ENCODE measurements at places on chromosomes 6 and 20.

- DNase-seq: no peak
These were observed 113.9 kb downstream of the ALDH8A1 start for GRCh38 chr6:134835993-134836392.

- DNase-seq: no peak
These were observed 80.8 kb downstream of the LYRM4 start for GRCh38 chr6:5179917-5180316.

- no peak for DNase-seq
These were observed 50.5 kb upstream of the ASIP start for GRCh38 chr20:34190679-34191090.

GRCh38 chr6:67009818-67010217 is 1302.8 kb upstream of the EYS start:
- DNase-seq: no peak

- peak; percentile 7 for DNase-seq
These were observed 740 bp downstream of the NELFCD start for GRCh38 chr20:58981628-58982364.

- DNase-seq: no peak
These were observed 118.9 kb downstream of the PACRG start for GRCh38 chr6:162846723-162847122.

- no peak for DNase-seq
These were observed 12.7 kb downstream of the PANK2 start for GRCh38 chr20:3901706-3902440.

- no peak for DNase-seq
These were observed 249.6 kb upstream of the MOCS1 start for GRCh38 chr6:40183902-40184301.

DNA sequence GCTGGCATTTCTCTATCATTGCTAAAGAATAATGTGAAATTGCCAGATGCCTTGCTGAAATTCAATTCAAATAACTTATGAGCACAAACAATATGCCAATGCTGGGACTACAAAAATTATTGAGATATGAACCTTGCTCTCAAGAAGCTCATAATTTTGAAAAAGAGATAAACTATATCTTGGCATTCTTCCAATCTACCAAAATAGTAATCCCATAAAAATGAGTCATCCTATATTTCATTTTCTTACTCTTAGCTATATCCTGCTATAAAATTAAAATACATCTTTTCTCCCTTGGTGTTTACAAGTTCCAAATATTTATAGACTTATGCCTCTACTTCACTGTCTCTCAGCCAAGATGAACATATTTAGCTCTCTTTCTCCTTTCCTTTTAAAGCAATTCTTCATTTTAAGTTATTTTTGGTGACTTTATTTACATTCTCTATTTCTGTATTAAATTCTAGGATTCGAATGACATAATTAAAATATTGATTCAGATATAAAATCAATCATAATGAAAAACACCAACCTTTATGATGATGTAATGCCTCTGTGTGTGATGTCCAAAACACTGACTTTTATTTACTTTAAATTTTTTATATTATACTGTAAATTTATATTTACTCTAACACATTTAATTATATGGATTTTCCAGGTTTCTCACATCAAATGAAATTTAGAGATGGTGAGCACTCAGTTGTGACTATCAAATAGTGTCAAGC is 152.6 kb downstream of the CDK19 start:
- no peak for DNase-seq

DNA sequence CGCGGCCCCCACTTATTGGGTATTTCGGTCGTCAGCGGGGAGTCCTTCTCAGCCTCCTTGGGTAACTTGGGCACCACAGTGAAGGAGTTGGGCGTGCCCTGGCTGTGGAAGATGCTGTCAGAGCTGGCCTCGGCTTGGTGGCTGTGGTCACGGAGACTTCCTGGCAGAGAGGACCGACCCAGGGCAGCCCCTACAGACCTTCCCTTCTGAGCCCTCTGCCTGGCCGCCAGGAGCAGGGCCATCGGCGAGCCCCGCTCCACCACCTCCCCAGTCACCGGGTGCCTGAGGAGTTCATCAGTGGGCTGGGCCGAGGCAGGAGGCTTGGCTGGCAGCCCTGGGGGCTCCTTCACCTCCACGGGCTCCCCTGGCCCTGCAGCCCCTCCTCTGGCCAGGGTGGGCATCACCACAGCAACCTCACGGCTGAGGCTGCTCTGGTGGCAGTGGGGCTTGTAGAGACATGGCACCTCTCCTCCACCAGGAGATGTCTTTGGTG is 37.2 kb downstream of the C6orf132 start:
- no peak for DNase-seq

DNA sequence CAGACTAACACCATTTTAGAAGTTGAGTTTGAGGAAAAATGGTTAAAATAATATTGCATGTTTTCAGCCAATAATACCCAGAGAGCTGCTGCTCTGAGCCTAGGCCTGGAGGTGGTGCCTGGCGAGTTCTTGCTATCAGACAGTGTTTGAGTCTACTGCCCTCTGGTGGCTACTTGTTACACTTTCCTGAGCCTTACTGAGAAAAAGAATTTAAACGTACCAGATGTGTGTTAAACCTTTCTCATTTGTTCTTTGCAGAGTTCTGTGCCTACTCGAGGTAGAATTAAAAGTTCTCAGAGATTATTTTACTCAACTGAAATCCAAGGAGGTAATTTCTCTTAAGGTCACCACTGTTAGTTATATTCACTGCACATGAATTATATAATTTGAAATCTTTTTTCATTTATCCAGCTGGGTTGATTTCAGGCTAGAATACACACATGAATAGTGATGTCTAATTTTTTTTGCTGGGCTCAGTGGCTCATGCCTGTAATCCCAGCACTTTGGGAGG is 38.2 kb downstream of the SHLD1 start:
- peak; percentile 78 for DNase-seq

DNA sequence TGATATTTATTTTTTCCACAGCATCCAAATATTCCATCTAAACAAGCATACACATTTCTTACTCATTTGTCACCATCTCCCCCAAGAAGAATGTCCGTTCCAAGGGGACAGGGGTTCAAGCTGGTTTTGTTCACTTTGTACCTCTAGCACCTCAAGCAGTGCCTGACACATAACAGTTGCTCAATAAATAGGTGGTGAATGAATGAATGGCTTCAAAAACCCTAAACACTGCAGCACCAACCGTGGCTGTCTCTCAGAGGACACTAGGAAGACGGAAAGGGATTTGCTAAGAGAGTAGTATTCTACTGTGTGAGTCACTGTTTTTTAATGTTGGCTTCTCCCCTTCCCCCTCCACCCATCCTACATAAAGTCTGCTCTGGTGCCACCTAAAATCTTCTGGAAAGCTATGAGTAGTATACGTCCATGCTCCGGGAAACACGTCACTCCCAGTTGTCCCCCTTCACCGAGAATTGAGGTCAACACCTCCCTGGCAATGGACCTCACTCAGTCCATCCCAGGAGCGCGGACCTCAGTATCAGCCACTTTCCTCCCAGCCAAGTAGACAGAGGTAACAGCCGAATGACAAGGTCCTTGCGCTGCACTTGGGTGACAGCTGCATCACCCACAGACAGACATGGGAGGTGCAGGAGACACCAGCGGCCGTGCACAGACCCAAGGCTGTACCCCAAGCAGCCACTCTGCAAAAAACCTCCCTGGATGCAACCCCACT is 107.4 kb downstream of the PREX1 start:
- no peak for DNase-seq

DNA sequence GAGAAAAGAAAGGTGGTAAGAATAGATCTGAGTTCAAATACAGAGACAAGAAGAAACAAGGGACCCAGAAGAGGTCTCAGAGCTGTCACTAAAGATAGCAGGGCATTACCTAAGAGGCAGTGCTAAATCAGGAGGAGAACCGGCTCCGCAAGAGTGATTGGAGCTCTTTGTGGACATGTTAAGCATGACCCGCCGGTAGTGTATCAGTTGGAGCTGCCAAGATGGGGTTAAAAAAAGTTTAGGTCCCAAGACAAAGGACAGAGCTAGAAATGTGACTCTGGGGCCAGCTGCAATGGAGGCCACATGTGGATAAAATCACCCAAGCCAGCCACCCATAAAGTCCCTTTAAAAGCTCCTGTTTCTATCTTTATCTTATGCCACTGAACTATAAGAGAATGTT is 93.4 kb downstream of the MBOAT1 start:
- DNase-seq: no peak

- no peak for DNase-seq
These were observed 103.4 kb upstream of the PDE10A start for GRCh38 chr6:165766457-165766856.

- DNase-seq: no peak
These were observed 339.6 kb upstream of the PRDM1 start for GRCh38 chr6:105746509-105746908.

DNA sequence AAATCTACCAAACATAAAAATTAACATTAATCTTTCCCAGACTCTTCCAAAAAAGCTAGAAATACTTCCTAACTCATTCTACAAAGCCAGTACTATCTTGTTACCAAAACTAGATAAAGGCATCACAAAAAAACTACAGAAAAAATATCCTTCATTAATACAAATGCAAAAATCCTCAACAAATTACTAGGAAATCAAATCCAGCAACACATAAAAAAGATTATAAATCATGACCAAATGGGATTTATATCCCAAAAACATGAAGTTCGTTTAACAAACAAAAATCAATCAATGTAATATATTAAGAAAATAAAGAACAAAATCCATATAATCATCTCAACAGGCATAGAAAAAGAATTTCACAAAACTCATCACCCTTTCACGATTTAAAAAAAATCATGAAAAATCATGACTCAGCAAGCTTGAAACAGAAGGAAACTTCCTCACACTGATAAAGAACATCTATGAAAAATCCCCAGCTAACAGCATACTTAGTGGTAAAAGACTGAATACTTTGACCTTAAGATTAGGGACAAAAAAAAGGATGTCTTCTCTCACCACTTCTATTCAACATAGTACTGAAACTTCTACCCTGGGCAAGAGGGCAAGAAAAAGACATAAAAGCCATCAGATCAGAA is 43.2 kb downstream of the RANBP9 start:
- DNase-seq: no peak

DNA sequence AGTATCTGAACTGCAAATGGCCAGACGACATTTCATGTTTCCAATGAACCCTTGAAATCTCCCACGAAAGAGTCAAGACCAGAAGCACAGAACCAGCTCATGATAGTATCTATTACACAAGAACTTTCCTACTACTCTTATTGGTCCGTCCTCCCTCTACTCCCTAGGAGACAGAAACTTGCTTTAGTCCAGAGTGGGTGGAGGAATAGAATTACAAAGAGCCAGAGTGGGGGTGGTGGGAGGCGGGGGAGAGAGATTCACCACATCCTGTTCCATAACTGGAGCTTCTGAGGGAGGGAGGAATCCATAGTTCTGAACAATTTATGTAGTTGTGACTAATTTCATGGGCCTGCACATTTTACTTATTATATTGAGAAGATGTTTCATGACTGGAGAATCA is 18.5 kb upstream of the WFDC10A start:
- DNase-seq: no peak

DNA sequence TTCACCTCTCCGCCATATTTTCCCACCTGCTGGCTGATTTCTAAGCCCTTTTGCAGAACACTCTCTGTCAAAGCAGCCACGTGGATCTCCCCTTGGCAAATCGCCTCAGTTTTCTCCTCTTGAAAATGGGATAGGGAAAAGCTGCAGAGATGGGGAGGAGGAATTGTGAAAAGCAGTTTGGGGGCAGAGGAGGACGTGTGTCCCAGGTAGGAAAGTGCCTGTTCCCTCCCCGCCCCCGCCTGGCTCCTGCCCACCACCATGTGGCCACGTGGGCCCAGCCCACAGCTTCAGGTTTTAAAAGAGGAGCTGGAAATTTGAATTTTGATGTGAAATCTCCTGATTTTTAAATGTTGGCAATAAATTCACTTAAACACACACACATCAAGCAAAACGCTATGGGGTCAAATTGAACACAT is 3.6 kb upstream of the CEBPB start:
- no peak for DNase-seq

DNA sequence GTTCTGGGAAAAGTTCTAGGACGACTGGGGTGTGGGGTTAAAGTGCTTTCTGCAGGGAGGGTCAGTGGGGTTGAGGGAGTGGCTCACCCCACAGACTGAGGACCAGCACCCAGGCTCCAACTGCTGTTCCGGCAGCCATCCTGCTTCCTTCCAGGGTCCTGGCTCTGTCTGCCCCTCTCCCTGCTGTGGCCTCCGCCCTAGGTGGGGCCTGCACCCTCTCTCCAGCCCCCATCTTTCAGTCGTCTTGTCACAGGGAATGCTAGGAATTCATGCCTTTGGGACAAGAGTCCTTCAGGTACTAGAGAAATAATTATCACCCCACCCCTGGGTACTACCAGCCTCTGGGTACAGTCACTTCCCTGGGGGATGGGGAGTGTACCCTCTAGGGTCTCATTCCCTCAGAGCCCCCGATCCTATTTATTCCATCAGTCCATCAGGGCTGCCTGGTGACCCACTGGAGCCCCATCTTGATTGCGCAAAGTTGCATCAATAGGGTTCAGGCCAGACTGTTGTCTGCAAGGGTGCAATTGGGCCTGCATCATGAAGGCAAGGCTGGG is at the start of gene AGER:
TSS of gene AGER (minus strand) at position 170 of the 557 bp plus-strand sequence. CDS start at position 139, 31 bp downstream.
- DNase-seq: no peak

- DNase-seq: no peak
These were observed 146.2 kb upstream of the MLN start for GRCh38 chr6:33949877-33950435.

- DNase-seq: no peak
These were observed 9.5 kb downstream of the AHI1 start for GRCh38 chr6:135488023-135488422.

DNA sequence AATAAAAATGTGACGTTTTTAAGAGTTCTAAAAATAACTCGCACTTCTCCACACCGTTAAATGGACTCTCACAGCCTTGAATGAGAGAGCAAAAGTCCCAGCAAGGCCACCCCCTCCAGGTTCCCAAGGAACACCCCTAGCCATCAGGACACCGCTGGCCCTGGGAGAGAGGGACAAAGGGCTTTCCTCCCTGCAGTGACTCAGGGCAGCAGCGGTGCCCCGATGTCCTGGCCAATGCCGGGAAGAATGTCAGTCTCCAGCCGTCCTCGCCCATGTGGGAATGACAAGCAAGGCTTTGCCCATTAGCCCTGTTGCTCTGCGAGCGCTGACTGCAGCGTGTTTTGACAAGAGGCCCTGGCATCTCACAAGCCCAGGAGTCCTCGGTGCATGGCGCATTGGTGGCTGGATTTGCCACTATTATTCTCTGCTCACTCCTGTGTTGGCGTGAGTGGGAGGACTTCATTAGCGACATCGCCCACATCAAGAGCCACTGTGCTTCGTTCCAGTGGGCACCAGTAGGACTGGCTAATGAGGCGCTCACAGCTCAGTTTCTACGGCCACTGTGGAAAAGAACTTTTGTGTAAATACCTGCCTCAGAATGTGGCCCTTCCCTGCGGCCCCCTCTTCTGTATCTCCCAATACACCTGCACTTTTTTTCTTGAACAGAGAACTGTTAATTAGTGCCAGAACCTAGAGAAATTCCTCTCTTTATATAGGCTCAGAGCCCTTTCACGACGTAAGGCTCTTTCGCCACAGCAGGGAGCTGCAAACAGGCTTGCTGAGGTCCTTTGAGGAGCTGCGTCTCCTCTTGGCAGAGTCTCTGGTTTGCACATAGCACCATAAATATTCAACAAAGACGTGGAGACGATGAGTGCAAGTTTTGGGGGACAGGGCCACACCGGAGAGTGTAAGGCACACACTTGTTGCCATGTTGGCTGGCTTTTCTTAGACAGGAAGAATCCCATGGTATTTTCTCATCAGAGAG is 336.6 kb downstream of the TAF4 start:
- no peak for DNase-seq
